ENCODE measurements at places on chromosomes 16 and 17.

GRCh38 chr17:35018814-35019213 lies 38.5 kb downstream of the LIG3 start:
- DNase-seq: no peak

DNA sequence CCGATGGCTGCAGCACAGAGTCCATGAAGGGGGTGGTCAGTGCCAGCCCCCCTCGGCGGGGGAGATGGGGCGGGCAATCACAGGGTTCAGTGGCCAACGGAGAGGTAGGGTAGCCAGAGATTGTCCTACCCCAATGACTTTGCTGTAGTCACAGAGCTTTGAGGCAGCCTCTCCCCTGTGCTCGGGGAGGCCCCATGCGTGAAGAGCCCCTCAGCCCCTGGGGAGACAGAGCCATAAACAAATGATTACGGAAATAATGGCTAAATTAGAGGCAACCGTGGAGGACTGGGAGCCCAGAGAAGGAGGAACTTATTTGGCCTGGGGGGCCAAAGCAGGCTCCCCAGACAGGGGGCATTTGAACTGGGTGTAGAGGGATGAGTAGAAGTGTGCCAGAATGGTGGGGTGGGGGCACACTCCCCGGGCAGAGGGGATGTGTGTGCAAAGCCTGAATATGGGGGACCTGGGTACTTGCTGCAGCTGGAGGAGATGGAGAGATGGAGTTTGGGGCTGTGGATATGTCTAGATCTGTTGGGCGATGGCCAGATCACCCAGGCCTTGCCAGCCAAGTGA lies 164.8 kb downstream of the CMIP start:
- no peak for DNase-seq

- no peak for DNase-seq
Observed at GRCh38 chr16:64996641-64997040, 125.2 kb downstream of the CDH11 start.

DNA sequence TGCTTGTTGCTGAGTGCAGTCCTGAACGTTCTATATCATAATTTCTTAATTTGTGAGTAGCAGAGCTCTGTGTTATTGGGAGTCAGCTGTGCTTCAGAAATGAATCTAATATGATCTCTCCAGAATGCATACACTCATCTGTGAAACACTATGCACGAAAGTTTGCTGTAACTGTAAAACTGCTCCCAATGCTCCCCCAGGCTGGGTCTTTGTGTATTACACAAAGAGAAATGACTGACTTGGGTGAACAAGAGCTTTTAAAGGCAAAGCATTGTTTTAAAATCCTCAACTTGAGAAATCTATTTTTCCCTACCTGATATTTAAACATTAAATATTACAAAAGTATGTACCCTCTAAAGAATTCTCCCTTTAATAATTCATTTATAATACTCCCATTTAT lies 636.7 kb upstream of the KIF2B start:
- DNase-seq: no peak

GRCh38 chr16:77234611-77235010 lies 35.4 kb downstream of the SYCE1L start:
- no peak for DNase-seq

- DNase-seq: no peak
Observed at GRCh38 chr16:85600530-85601271, 12.4 kb upstream of the GSE1 start.

GRCh38 chr17:76716839-76717215 lies 6.1 kb upstream of the MXRA7 start:
- DNase-seq: no peak

DNA sequence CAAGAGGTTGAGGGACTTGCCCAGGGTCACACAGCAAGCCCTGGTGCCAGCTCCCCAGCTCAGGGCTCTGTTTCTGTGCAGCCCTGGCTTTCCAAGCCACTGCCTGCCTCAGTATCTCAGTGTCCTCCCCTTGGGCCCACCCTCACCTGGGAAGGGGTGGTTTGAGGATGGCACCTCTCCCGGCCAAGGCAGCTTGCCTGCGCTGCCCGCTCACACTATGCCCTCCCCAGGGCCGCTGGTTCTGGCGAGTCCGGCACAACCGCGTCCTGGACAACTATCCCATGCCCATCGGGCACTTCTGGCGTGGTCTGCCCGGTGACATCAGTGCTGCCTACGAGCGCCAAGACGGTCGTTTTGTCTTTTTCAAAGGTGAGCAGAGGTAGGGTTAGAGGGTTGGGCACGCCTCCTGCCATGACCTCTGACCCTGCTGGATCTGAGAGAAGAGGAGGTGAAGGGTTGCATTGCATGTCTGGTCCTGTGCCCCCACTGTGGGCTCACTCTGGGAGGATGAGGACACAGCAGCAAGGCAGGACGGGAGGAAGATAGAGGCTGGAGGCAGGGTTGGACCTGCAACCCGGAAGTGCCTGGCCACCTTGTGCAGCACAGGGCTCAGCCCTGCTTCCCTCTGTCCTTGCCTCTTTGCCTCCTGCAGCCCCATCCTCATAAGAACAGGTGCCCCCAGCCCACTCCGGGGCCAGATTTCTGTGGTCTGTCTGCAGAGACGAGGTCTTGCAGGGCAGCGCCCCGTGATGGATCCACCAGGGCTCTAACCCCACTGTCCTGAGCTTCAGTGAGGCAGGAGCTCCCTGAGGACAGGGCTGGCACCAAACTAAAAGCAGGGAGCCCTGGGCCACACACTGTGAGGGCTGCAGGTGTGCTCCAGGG lies 16.7 kb downstream of the MMP15 start:
- DNase-seq: no peak

- no peak for DNase-seq
Observed at GRCh38 chr17:6677158-6677831, 25.7 kb downstream of the C17orf100 start.

DNA sequence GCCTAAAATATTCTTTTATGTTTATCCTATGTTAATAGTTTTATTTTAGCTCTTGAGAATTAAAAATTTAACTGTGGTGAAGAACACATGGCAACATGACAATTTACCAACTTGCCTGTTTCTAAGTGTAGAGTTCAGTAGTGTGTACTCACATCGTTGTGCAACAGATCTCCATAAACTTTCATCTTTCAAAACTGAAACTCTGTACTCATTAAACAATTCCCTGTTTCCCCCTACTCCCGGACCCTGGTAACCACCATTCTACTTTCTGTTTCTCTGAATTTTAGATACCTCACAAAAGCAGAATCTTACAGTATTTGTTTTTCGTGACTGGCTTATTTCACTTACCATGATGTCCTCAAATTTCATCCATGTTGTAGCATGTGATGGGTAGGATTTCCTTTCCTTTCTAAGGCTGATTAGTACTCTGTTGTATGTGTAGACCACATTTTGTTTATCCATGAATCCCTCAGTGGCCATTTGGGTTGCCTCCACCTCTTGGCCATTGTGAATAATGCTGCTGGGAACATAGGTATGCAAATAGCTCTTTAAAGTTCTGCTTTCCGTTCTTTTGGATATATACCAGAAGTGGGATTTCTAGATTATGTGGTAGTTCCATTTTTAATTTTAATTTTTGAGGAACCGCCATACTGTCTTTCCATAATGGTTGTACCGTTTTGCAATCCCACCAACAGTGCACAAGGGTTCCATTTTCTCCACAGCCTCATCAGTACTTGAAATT lies 17.4 kb downstream of the IST1 start:
- DNase-seq: no peak

- DNase-seq: no peak
Observed at GRCh38 chr16:85768199-85768598, 17.3 kb upstream of the C16orf74 start.

GRCh38 chr16:85281181-85281580 lies 168.9 kb upstream of the CIBAR2 start:
- no peak for DNase-seq

DNA sequence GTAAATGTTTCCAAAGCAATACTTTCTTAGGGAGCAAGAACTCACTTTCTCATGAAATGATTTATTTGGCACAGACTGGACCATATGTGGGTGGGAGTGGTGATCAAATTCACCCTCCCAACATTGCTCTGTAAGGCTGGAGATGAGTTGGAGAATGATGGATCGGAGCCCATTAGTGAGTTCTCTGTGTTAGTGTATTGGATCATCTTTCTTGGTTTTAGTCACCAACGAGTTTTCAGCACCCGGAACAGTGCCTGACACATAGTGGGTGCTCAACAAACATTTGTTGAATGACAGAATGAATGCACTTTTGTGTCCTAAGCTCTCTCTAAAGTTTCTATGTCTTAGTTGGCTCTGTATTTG lies 104.5 kb upstream of the FAM20A start:
- DNase-seq: no peak

- DNase-seq: no peak
Observed at GRCh38 chr16:52548261-52549010, 1.5 kb upstream of the TOX3 start.

DNA sequence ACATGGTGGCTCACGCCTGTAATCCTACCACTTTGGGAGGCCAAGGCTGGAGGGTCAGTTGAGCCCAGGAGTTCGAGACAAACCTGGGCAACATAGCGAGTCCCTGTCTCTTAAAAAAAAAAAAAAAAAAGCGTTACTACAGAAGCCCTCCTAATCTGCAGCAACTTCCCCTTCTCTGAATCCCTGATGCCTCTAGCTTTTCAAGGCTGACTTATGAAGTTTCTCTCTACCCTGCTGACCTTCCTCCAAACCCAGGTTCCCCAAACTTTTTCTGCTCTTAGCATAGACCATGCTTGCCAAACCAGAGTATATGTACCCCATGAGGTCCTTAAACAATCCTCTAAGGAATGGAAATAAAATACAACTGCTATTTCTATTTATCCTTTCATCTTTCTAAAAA lies 16.4 kb downstream of the LYRM1 start:
- no peak for DNase-seq

DNA sequence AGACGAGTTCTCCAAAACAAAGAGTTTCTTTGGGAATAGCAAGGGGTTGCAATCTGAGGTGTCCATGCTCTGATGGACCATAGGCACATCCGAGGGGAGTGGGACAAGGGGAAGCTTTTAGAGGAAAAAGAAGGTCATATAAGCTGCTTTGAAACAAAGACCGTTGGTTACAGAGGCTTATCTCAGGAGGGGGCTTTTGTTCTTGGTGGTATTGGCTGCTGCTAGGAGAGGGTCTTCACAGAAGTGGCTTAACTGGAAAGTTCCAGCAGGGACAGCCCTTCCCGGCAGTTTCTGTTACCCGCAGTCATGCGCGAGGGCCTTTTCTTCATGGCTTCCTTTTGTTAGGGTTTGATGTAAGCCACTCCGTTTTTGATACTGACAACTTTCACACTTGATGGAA lies 76.0 kb downstream of the RAP1GAP2 start:
- no peak for DNase-seq

DNA sequence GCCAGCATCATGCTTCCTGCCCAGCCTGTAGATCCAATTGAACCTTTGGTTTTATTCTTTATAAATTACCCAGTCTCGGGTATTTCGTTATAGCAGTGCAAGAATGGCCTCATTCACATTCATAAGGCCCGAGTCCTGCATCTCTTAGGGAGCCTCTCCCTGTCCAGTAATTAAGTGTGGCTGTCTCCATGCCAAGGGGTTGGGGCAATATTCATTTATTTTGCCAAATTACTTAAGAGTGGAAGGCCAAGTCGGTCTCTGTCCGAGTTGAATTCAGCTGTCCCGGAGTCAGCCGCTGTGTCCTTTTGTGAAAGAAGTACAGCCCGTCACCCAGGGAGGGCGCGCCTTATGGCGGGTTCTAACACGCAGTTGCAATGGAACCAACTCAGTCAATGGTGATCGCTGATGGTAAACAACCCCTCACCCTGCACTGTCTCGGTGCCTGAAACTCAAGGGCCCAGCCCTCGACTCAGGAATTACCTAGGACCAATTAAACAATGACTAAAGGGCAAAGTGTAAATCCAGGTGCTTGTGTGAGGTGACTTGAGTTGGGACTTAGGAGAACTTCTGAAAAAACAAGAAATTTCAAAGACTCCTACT lies 22.2 kb downstream of the KIAA0513 start:
- DNase-seq: no peak

GRCh38 chr16:84043486-84044117 lies 1.0 kb upstream of the SLC38A8 start:
- DNase-seq: no peak

- no peak for DNase-seq
Observed at GRCh38 chr16:69109486-69110270, 4.2 kb downstream of the HAS3 start.

DNA sequence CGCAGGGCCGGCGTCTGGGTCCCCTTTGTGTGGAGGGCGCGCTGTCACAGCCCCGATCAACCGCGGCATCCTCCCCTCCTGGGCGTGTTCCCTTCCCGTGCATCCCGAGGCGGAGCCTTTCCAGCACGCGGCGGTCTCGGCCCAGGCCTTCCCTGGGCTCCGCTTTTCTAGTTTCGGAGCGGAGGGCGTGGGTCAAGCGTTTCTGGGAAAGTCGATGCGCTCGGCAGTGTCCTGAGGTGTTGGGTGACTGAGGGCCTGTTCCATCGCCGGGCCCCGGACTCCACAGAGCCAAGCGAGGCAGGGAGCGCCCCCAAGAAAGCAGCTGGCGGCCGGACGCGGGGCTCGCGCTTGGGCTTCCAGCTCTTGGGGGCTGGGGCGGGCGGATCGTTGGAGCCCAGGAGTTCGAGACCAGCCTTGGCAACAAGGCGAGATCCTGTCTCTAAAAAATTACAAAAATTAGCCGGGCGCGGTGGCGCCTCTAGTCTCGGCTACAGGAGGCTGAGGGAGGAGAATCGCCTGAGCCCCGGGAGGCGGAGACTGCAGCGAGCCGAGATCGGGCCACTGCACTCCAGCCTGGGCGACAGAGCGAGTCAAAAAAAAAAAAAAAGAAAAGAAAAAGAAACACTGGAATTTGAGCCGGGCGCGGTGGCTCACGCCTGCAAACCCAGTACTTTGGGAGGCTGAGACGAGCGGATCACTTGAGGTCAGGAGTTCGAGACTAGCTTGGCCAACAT lies 806 bp downstream of the IFT140 start:
- DNase-seq: no peak

DNA sequence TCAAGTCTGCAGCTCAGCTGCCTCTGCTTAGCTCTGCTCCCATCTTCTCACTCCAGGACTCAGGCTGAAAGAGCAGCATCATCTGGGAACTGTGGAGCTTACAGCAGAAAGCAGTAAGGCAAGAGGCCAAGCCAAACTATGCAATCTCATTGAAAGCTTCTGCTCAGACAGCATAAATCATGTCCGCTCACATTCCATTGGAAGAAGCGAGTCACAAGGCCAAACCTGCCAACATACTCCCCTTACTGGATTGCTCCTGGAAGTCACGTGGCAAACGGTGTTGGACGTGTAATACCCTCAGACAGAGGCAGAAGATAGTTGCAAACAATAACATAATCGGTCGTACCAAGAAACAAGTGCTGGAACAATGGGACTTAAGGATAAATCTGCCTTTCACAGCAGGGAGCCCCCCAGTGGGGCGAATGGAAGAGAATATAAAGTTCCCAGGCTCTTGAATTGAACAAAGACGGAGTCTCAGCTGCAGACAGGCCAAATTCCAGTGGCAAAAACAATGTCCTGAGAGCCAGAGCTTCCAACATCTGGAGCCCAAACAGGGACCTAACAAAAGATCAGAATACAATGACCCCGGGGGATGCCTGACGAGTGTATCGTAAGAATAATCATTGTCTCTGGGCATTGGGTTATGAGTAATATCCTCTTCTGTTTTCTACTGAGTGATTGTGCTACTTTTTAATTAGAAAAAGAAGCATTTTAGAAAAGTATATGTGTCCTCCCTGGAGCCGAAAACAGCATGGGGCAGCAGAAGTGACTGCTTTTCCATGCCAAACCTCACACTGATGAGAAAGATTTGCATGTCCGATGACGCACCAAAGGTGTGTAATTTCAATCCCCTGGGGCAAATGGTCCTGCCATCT lies 68.4 kb downstream of the CMC2 start:
- DNase-seq: no peak

GRCh38 chr16:2751577-2752034 lies 832 bp upstream of the SRRM2 start:
- no peak for DNase-seq
